Activated CD4-positive, alpha-beta memory T cell treated with anti-CD3 and anti-CD28 coated beads, Interleukin-2, amount 10 ng/mL, durations not matched to agents 7 days and 5 days (primary cell): ENCODE measurements at places on chromosomes 16 and 17. TPM values are rescaled to one million over a fixed set of nuclear protein-coding genes. Genes with fewer than 3 reads are reported as not detected.

- no peaks in the 10 kb centered on the region for H3K36me3 ChIP-seq
- H3K27ac ChIP-seq, result no peak overlapping the region
- H3K27me3 ChIP-seq, result peaks cover 3% of the 10 kb centered on the region
- no peak for DNase-seq
Observed at GRCh38 chr17:50062293-50063243, 6.7 kb downstream of the ITGA3 start.

GRCh38 chr16:84459533-84459894, 44.9 kb downstream of the MEAK7 start:
- H3K27ac ChIP-seq, result no peak overlapping the region
- DNase-seq, result no peak
- H3K36me3 ChIP-seq, result peaks cover 20% of the 10 kb centered on the region
- H3K4me1 ChIP-seq, result peaks cover 6% of the 10 kb centered on the region
- H3K4me3 ChIP-seq, result no peak overlapping the region

- H3K4me1 ChIP-seq, result peaks cover 22% of the 10 kb centered on the region
- H3K36me3 ChIP-seq, result peaks cover 37% of the 10 kb centered on the region
- H3K27ac ChIP-seq, result no peak overlapping the region
- no peaks in the 10 kb centered on the region for H3K27me3 ChIP-seq
- no peak for DNase-seq
- H3K4me3 ChIP-seq, result no peak overlapping the region
Observed at GRCh38 chr16:56428091-56428490, 2.7 kb upstream of the AMFR start.

GRCh38 chr17:40307001-40307730, 1.8 kb upstream of the RARA start:
- no peak overlapping the region for H3K4me3 ChIP-seq
- peaks cover 20% of the 10 kb centered on the region for H3K36me3 ChIP-seq
- H3K4me1 ChIP-seq, result peaks cover 44% of the 10 kb centered on the region
- no peak overlapping the region for H3K27ac ChIP-seq

DNA sequence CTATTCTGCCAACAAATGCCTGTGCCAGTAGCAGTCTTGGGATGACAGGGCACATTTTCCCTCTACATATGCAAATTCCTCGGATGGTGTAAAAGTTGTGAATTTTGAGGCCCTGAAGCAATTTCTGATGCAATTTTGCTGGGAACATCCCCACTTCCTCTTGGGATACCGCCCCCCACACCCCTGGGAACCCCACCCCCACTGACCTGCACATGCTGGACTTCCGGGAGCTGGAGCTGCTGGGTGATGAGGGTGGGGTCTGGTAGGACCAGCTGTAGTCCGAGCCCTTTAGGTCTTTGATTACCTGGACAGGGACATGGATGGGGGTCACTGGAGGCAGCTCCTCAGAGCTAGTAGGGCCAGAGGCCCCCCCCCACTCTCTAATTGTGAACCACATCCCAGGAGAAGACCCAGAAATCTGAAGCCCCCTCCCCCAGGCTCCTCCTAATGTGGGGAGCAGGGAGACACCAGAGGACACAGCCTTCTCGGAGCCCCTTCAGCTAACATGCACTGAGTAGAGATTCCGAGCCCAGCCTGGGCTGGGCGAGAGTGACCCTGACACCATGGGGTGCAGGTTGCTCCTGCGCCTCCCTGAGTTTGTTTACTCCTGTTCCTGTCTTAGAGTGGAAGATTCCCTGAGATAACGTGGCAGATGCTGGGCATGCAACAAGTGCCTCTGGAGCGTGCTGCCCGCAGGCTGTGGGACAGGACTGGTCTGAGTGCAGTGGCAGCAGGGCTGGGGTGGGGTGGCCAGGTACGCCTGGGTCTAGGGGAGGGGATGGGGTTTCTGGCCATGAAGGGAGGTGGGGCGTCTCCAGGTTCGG, 9.0 kb downstream of the MTSS2 start:
- peaks cover 7% of the 10 kb centered on the region for H3K4me1 ChIP-seq
- no peak for DNase-seq
- peaks cover 3% of the 10 kb centered on the region for H3K27me3 ChIP-seq

DNA sequence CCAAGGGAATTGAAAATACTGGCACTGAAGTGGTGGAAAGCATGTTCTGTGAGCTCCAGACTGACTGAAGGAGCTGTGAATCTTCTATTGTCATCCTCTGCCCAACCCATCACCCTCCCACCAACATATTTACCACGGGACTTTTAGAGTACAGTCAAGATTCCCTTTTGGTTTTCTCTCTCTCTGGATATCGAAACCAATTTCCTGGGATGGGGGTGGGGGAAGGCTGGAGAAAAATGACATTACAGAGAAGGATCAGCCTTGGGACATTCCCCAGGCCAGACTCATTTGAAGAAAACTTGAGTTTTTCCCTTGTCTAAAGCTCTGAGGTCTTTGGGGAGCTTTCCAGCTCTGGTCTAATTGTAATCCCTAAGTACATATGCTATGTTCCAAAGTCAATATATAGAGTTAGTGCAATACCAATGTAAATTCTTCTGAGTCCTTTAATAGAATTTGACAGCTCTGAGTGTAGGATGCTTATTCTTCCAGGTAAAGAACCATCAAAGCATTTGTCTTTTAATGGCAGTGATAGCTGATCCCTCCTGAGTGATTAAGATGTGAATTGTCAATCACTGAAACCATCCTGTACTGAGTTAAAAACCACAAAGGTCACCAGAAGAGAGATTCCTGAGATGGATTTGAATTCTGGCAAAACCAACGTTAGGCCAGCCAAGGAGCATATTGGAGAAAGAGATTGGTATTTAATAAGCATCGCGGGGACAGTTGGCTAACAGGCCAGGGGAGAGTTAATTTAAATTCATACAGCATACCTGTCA, 48.8 kb upstream of the CCL1 start:
- no peak for DNase-seq
- H3K36me3 ChIP-seq, result no peaks in the 10 kb centered on the region
- H3K27ac ChIP-seq, result no peak overlapping the region
- no peak overlapping the region for H3K4me3 ChIP-seq
- peaks cover 60% of the 10 kb centered on the region for H3K27me3 ChIP-seq
- peaks cover 8% of the 10 kb centered on the region for H3K4me1 ChIP-seq

CRYM gene
- total RNA-seq, result not detected

TBX6 gene
- 2.5 TPM for total RNA-seq
